ENCODE measurements at places on chromosomes 5 and 9.

GRCh38 chr5:41503310-41503709 is 7.1 kb downstream of the PLCXD3 start:
- H3K4me1 ChIP-seq, result no peaks in the 10 kb centered on the region
- H3K36me3 ChIP-seq, result no peaks in the 10 kb centered on the region
- H3K27ac ChIP-seq, result no peak overlapping the region
- no peak for DNase-seq

DNA sequence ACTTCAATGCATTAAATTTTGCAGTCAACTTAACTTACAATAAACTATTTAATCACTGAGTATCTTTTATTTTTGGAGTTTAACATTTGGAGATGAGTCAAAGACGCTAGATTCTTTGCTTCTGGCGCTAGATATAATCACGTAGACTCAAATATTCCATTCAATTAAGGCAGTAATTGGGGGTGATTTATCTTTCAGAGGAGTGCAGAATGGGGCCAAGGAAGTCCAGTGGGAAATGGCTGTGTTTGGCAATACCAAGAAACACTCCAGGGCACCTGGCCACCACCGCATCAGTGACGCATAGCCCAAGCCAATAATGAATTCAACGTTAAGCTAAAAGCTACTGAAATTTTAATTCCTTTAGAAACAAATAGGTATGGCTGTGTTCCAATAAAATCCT is 81.2 kb downstream of the PHAX start:
- H3K4me3 ChIP-seq, result no peak overlapping the region
- H3K27ac ChIP-seq, result no peak overlapping the region
- no peak for DNase-seq

DNA sequence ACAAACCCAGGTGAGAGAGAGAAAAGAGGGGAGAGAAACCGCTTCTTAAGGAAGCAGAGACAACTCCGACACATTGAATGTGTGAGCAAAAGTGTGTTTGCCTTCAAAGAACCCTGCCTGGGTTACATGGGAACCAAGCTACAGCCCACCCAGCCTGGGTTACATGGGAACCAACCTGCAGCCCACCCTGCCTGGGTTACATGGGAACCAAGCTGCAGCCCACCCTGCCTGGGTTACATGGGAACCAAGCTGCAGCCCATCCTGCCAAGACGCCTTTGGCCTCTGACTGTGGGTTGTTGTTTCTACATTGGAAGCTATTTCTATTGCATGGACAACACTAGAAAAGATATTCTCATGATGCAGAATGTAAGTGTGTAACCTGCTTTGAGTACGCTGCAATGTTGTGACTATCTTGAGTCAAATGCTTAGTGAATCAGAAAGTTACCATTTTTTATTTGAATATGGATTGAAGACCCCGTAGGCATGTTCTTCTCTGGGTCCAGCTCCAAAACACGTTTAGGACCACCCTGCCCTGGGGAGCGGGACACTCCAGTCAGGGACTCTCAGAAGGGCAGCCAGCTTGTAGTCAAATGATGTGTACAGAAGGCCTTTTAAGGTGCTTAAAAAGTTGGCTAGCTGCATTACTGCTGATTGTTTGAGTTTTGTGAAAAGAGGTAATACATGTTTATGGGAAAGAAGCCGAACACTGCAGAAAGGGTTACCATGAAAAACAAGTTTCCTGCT is 39.1 kb upstream of the UNC5A start:
- no peak for DNase-seq
- H3K4me3 ChIP-seq, result no peak overlapping the region
- H3K27me3 ChIP-seq, result peaks cover 8% of the 10 kb centered on the region
- H3K27ac ChIP-seq, result no peak overlapping the region
- H3K36me3 ChIP-seq, result no peaks in the 10 kb centered on the region

GRCh38 chr5:170081616-170082015 is 24.1 kb upstream of the FOXI1 start:
- H3K27ac ChIP-seq, result no peak overlapping the region
- H3K27me3 ChIP-seq, result no peaks in the 10 kb centered on the region
- H3K36me3 ChIP-seq, result peaks cover 35% of the 10 kb centered on the region
- no peak for DNase-seq

DNA sequence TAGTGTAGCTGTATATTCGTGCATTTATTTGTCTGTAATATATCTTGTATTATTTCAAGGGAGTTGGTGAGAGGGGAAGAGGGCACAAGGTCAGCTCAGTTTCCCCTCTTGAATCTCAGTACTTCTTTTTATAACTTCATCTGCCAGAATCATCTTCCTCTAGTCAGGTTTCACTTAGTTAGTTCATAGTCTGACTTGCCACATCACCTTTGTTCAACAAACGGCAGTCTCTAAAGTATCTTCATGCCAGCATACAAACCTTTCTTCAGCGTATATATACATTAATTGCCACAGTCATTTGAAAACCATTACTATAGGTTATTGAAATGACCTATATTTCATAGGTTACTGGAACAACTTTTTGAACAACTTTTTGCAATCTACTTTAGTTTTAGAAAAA is 1.6 kb downstream of the ECM2 start:
- no peaks in the 10 kb centered on the region for H3K4me1 ChIP-seq
- no peak overlapping the region for H3K4me3 ChIP-seq
- no peaks in the 10 kb centered on the region for H3K27me3 ChIP-seq

DNA sequence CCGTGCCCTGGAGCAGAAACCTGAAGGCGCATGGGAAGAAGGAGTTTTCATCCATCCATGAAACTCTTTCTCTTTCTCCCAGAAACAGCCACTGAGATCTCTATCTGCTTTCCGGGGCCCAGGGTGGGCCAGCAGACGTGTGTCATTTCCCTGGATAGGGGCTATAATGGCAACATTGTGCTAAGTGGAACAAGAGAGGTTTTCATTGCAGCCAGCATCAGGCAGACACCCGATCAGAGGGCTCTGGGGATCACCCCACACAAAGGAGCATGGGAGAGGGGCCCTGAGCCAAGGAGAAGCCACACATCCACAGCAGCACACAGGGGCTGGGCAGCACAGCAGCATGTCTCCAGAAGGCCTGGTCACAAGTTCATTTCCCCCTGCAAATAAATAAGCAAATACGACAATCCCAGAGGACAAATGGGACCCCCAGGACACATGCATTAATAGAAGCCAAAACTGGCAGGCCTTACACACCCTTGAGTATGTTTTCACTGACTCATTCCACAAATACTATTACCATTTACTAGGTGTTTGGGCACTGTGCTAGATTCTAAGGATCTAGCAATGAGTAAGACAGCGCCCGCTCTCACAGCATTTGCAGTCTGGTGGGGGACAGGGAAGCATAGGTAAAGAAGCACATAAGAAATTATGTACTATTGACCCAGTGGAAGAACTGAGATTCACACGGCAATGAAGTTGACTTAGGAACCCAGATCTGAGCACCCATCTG is 4.3 kb upstream of the AFAP1L1 start:
- no peak overlapping the region for H3K4me3 ChIP-seq

GRCh38 chr5:81213070-81213469 is 20.1 kb upstream of the CKMT2 start:
- no peak overlapping the region for H3K27ac ChIP-seq
- H3K27me3 ChIP-seq, result no peaks in the 10 kb centered on the region
- DNase-seq, result no peak
- H3K4me1 ChIP-seq, result no peaks in the 10 kb centered on the region
- H3K4me3 ChIP-seq, result no peak overlapping the region

DNA sequence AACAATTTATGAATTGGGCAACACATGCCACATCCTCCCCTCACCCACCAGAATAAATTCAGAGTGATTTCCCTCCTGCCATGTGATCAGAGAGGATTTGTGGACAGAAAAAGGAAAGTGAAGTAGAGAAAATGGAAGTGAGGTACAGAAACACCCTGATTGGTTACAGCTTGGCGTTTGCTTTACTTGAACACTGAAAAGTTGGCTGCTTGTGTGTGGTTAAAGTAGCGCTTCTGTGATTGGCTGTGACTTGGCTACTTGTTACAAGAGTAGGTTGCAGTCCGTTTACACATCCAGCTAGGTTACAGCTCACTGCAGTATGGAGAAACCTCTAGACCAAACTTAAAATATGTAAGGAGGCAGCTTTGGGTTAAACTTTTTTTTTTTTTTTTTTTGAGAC is 205.2 kb upstream of the ZNF608 start:
- H3K27ac ChIP-seq, result peak overlapping the region; percentile 26
- H3K4me3 ChIP-seq, result no peak overlapping the region
- no peaks in the 10 kb centered on the region for H3K27me3 ChIP-seq
- no peaks in the 10 kb centered on the region for H3K4me1 ChIP-seq
- H3K36me3 ChIP-seq, result no peaks in the 10 kb centered on the region
- peak; percentile 24 for DNase-seq

GRCh38 chr9:33264003-33264472 is 470 bp downstream of the BAG1 start:
- peaks cover 29% of the 10 kb centered on the region for H3K4me1 ChIP-seq
- H3K36me3 ChIP-seq, result peaks cover 3% of the 10 kb centered on the region

GRCh38 chr9:89865981-89866380 is 261.2 kb downstream of the GADD45G start:
- H3K27me3 ChIP-seq, result peaks cover 3% of the 10 kb centered on the region
- H3K4me3 ChIP-seq, result no peak overlapping the region
- no peaks in the 10 kb centered on the region for H3K36me3 ChIP-seq

- H3K27ac ChIP-seq, result no peak overlapping the region
- H3K36me3 ChIP-seq, result no peaks in the 10 kb centered on the region
- H3K4me3 ChIP-seq, result no peak overlapping the region
These were observed 437.1 kb upstream of the TLE4 start for GRCh38 chr9:79134654-79135053.

DNA sequence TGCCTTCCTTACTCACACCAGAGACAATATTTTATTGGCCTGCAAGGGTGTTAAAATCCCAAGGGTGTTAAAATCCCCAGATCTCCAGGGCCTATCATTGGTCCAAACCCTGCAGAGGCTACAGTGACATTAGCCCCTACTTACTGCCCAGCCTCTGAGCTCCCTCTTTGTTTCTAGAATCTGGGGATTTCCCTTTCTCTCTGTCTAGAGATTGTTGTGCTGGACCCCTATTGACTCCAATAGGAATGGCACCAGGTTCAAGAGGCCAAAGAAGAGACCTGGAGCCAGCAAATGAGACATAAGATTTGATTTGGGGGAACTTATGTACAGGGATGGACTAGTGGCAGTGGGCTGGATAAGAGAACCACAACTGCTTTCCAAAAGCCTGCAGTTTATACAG is 53.3 kb upstream of the ZBED3 start:
- no peak overlapping the region for H3K4me3 ChIP-seq
- H3K36me3 ChIP-seq, result no peaks in the 10 kb centered on the region
- no peaks in the 10 kb centered on the region for H3K27me3 ChIP-seq
- no peak for DNase-seq
- H3K27ac ChIP-seq, result no peak overlapping the region

All from T-cell (primary cell).